ENCODE measurements at places on chromosomes 5 and 9.

GRCh38 chr5:652773-653350, 40.3 kb downstream of the TPPP start:
- no peak for DNase-seq

DNA sequence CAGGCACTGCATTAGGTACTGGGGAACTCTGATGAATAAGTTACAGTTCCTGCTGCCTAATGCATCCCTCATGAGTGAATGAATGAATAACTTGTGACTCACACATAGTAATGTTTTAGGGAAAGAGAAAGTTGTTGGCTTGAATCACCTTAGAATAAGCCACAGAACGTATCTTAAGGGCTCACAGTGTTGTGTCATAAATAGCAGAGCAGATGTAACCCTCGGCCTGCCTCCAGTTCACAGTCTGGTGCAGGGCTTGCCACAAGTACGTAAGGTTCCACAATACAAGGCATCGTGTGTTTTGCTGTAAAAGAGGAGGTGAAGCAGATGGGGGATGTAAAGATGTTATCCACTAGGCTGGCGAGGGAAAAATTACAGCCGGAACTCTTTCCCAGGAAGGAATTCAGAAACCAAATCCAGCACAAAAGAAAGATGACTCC, 218.7 kb downstream of the TRPM3 start:
- peak; percentile 98 for DNase-seq

DNA sequence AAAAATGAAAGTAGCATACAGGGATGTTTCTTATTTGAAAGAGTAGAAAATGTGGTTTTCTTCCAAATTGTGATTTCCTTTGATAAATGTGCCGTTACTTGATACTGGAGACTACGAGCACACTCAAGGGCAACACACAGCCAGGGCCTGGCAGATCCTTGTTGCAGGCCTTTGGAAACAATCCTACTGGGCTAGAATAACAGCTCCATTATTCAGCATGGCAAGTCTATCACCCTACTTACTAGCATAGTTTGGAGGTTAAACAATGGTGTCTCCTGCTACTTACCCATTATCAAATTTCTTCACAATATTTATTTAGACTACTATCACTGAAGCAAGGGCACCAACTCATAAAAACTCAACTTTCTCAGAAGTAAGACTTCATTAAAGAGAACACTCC, 140.8 kb upstream of the ZNF608 start:
- no peak for DNase-seq

DNA sequence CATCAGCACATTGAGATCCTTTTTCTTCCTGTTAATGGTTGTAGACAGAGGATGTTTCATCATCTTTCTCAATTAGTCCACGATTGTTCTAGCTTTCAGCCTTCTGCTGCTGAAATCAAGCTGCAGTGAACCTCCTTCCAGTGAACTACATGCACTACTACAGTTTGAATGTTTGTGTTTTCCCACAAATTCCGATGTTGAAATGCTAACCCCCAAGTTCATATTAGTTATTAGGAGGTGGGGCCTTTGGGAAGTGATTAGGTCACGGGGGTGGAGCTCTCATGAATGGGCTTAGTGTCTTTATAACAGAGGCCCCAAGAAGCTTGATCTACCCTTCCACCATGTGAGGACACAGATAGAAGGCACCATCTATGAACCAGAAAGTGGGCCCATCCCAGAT, 32.9 kb downstream of the NSG2 start:
- DNase-seq: peak; percentile 29

GRCh38 chr5:60147791-60148190, 254.3 kb upstream of the PDE4D start:
- DNase-seq: peak; percentile 38

DNA sequence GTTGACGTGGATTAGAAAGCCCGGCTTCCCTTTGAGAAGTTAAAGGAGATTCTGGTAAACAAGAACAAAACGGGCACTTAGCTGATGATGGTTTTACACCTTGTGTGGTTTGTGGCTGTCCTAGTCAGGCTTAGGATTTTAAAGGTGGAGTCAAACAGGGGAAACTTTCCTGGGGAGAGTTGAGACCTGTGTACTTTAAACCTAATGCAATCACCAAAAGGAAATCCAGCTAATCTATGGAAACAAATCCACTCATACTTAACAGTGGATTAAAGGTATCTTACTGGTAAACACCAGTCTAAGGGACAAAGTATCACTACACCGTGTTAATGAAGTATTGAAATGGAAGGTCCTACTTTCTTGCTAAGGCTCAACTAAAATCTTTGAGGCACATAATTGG, 150.3 kb upstream of the PCA3 start:
- DNase-seq: no peak

DNA sequence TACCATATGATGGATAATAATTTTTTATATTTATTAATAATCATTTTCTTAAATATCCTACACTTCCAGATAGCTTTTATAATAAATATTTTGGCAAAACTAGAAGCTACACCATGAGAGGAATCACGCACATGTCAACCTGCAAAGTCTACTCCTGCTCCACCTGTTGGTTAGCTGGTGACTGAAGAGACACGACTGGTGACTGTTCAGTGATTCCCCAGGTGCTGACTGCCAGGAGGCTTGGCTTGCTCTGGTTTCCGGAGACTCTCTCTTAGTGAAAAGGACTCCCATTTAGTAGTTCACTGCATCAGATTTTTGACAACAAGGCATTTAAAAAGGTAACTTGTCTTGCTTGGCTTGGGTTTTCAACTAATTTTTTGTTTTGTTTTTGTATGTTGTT, 20.9 kb downstream of the GZMA start:
- DNase-seq: no peak

- peak; percentile 82 for DNase-seq
Observed at GRCh38 chr9:121282277-121283079, 14.5 kb downstream of the GSN start.

GRCh38 chr5:488744-489688, 35.2 kb downstream of the SLC9A3 start:
- no peak for DNase-seq

DNA sequence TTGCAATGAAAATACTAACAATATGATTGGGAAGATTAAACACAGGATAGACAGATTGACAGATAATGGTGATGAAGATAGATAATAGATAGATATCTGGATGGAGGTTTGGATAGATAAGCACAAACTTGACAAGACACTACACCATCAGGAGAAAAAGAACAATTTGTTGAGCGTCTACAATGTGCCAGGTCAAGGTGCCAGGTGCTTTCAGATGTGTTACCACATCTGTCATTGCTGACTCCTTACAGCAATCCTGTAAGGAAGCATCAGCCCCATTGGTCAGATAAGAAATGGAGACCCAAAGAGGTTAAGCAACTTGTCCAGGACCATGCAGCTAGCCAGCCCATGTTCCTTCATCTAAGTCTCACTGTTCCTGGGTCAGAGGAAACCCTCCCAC, 1.6 kb upstream of the GABRP start:
- no peak for DNase-seq

DNA sequence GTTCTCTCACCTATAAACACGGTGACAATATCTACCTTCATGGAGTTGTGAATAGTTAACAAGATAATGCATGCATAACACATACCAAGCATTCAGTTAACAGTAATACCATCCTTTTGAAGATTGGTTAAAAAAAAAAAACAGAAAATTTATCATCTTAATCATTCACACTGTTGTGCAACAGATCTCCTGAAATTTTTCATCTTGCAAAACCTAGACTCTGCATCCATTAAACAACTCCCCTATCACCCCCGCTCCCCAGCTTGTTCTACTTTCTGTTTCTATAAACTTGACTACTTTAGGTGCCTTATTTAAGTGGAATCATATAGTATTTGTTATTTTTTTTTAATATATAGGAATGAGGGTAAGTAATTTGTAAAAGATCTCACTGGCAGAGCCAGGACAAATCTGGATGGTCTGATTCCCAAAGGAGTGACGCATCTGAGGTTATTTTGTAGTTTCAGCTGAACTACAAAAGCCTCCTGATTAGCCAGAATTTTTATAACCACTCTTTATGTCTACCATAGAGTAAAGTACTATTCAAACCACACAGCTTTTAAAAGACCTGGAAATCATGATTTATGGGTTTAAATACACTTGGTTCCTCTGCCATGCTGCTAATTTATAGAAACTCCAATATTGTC, 93.0 kb downstream of the FANCC start:
- peak; percentile 22 for DNase-seq

DNA sequence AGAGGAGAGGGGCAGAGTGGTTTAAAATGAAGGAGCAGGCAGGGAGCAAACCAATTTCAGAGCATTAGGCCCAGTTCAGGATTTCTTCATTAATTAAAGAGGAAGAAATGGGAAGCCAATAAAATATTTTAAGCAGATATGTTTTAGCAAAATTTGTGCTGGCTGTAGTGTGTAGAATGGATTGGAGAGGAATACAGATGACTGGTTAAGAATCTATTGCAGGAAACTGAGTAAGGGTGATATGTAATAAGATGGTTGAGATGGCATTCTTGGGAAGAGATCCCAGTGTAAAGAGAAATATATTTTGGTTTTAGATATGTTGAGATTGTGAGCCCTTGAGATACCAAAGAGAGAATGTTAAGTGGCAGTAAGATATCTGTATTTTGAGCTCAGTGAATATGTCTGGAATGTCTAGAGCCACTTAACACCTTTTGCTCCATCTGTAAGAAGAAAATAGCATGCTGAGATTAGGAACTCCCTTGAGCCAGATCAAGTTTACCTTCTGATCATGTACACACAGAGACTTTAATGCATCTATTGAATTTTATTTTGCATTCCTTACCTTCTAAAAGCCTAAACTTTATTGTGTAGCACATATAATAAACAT, 79.5 kb upstream of the SLC27A6 start:
- no peak for DNase-seq

GRCh38 chr5:79020861-79021561, 35.9 kb upstream of the ARSB start:
- DNase-seq: peak; percentile 89

GRCh38 chr9:19379697-19380046, 364 bp downstream of the RPS6 start:
- DNase-seq: no peak

DNA sequence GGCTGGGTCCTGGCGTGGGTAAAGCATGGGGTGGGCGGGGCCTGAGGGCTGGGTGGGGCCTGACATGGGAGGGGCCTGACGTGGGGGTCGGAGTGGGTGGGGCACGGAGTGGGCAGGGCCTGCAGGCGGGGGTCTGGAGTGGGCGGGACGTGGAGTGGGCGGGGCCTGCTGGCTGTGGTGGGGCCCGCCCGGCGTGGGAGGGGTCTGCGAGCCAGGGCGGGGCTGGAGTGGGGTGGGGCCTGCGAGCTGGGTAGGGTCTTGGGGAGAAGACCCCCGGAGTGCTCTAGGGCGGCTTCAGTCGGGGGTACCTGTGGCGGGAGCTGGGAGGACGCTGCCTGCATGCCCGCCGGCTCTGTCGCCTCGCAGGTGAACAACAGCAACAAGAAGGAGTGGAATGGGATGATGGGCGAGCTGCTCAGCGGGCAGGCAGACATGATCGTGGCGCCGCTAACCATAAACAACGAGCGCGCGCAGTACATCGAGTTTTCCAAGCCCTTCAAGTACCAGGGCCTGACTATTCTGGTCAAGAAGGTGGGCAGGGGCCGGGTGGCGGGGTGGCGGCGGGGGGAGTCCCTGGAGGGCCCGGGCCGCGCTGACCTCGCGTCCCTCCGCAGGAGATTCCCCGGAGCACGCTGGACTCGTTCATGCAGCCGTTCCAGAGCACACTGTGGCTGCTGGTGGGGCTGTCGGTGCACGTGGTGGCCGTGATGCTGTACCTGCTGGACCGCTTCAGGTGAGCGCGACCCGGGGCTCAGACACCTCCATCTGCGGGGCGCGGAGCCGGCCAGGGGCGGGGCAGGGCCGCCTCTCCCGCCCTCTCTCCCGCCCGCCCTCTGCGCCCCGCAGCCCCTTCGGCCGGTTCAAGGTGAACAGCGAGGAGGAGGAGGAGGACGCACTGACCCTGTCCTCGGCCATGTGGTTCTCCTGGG, 8.0 kb downstream of the LRRC26 start:
- DNase-seq: no peak

- peak; percentile 17 for DNase-seq
Observed at GRCh38 chr5:166624573-166624972, 1666.9 kb upstream of the WWC1 start.

DNA sequence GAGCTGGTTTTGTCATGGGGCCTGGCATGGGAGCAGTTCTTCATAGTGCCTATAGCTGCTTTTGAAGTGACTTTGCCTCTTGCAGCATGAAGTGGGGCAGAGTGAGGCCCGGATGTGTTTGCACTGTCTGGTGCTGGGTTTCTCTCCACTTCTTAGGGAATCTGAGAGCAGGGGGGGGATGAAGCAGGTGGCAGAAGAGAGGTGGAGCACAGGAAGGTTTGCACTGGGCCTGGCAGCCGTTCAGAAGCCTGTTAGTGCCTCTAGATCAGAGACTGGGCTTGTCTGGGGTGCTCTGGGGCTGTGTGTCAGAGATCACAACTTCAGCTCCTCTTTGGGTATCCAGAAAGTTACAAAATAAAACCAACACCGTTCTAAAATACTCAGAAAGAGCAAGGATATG, 18.4 kb downstream of the USP20 start:
- DNase-seq: no peak

DNA sequence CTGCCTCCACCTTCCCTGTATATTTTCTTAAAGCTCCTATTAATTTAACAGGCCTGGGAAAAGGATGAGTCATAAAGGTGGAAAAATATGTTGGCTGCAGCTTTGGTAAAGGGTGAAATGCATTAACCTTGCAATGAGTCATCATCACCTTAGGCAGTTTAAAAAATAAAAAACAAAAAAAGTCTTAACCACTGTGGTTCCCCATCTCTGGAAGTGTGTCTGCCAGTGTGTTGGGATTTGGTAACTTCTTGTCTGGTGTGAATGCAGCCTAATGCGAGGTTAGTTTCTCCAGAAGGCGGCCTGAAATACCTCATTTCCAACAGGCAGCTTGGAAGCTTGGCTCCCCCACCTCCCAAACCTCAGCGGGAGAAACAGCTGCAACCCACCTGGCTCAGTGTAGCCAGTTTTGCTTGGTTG, 265.3 kb upstream of the GAS1 start:
- peak; percentile 53 for DNase-seq

- peak; percentile 26 for DNase-seq
Observed at GRCh38 chr5:106825374-106825773, 845.4 kb downstream of the EFNA5 start.

DNA sequence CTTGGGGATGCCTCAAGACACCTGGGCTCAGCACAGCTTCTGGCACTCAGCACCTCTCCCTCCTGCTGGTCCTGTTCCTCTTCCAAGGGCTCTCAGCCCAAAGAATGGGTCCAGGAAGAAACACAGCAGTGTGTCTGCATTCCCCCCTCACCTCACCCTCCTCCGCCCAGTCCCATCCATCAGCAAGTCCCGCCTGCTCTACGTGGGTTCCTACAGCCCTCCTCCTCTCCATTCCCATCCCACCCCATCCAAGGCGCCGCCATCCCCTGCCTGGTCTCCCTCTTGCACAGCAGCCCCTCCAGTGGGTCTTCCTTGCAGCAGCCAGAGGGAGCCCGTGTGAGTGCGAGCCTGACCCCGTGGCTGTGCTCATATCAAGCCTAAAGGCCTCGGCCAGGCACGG, 52.3 kb upstream of the RPL26L1 start:
- DNase-seq: no peak

GRCh38 chr5:138659561-138659960, 84.4 kb upstream of the HSPA9 start:
- no peak for DNase-seq

Data from fibroblast of skin of right biceps (primary cell).